ENCODE measurements at places on chromosomes 6 and 20. TPM values are rescaled to one million over a fixed set of nuclear protein-coding genes. Genes with fewer than 3 reads are reported as not detected.
A peak's percentile ranks its signal among the peaks of the same experiment; 100 is the strongest.

DNA sequence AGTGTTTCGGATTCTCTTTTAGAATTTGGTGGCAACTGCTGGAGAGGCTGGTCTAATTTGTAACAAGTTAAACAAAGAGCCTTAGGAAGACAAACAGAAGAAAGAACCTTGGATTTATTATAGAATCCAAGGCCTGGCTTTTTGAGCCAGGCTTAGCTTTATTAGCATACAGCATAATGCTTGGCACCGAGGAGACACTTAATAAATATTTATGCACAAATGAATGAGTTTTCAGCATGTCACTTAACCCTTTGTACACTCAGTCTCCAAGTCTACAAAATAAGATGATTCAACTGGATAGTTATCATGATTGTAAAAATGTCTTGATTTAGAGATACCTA, 38.2 kb upstream of the AFDN start:
- no peak for DNase-seq

DNA sequence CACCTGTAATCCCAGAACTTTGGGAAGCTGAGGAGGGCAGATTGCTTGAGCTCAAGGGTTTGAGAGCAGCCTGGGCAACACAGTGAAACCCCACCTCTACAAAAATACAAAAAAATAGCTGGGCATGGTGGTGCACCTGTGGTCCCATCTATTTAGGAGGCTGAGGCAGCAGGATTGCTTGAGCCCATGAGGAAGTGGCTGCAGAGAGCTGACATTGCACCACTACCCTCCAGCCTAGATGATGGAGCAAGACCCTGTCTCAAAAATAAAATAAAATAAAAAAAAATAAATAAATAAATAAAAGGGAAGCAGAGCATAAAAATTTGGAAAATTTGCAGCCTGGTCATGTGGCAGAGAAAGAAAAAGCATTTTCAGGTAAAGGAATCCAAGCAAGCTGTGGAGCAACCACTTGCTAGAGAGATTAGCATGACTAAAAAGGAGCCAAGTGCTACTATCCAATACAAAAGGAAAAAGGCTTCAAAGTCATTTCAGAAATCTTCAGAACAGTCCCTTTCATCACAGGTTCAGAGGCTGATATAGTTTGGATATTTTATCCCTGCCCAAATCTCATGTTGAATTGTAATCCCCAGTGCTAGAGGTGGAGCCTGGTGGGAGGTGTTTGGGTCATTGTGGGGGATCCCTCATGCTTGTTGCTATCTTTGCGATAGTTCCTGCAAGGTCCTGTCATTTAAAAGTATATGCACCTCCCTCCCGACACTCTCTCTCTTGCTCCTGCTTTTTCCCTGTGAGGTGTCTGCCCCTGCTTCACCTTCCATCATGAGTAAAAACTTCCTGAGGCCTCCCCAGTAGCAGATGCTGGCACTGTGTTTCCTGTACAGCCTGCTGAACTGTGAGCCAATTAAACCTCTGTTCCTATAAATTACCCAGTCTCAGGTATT, 11.2 kb upstream of the TTK start:
- DNase-seq = no peak

PDYN gene
- not detected for total RNA-seq

DNA sequence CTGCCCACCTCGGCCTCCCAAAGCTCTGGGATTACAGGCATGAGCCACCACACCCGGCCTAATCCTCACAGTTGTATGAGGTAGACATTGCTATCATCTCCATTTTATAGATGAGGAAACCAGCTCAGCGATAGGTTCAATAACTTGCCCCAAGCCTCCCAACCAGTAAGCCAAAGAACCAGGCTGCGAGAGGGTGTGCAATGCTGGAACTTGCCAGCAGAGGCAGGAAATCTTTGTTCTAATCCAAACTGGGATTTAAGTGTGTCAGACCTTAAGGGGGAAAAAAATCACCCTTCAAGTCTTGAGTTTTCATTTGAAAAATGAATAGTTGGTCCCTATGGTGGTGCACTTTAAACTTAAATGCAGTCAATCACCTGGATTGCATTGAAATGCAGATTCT, 20.1 kb upstream of the RNGTT start:
- no peak for DNase-seq

GRCh38 chr6:44020664-44021425, 106.4 kb downstream of the MRPL14 start:
- DNase-seq = no peak

- no peak for DNase-seq
Observed at GRCh38 chr6:112231594-112232060, 22.7 kb downstream of the LAMA4 start.

GRCh38 chr20:8033151-8033841, 13.7 kb upstream of the TMX4 start:
- no peak for DNase-seq

SLC22A23 gene
- 0.20 TPM for total RNA-seq

DNA sequence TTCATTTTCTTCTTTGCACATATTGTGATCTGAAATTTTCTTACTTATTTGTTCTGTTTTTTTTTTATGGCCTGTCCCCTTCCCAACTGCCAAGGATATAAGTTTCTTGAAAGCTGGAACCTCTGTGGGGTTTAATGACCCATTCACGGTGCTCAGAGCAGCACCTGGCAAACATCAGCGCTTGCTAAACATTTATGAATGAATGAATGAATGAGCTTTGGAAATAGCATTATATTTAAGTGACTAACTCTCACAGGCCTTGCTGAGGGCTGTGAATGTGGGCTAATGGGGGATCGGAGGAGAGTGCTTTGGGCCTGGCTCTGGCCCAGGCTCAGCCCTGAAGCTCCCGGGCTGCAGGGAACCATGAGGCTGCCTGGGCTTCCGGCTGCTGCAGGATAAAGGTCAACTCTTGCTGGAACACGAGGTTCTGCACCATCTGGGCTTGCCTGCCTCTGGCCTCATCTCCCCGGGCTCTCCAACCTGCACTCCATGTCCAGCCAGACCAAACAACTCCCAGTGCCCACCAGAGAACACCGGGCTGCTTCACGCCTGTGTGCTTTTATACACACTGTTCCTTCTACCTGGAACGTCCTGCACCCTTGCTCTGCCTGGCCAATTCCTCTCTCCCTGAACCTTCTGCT, 14.6 kb upstream of the ARMC12 start:
- no peak for DNase-seq

- DNase-seq = no peak
Observed at GRCh38 chr20:18738888-18739287, 74.7 kb upstream of the SCP2D1 start.

- no peak for DNase-seq
Observed at GRCh38 chr6:22965889-22966288, 396.5 kb downstream of the HDGFL1 start.

- DNase-seq = peak; percentile 52
Observed at GRCh38 chr6:46015119-46015968, at the start of gene CLIC5. Gene CLIC5 (minus strand): TSS chr6:46015860. CDS start chr6:46015542, 318 bp downstream.

DNA sequence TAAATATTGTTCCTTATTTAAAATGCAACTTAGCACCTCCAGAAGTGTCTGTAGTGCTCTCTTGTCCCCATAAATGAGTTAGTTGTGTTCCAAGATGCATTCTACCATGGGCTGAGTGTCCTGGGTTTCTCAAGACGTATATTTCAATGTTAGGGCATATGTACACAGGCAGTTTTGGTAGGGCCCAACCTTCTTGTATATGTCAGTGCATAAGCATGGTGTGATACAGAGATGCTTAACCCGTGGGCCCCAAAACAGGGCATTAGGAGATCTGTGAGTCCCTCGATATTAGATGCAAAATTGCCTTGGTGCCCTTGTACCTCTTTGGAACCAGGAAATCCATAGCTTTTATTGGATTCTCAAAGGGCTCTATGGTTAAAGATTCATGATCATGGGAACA, 91.5 kb upstream of the HIVEP1 start:
- no peak for DNase-seq

GRCh38 chr6:156992020-156992804, 215.0 kb downstream of the ARID1B start:
- no peak for DNase-seq

OGFR gene
- 87.8 TPM for total RNA-seq

DNA sequence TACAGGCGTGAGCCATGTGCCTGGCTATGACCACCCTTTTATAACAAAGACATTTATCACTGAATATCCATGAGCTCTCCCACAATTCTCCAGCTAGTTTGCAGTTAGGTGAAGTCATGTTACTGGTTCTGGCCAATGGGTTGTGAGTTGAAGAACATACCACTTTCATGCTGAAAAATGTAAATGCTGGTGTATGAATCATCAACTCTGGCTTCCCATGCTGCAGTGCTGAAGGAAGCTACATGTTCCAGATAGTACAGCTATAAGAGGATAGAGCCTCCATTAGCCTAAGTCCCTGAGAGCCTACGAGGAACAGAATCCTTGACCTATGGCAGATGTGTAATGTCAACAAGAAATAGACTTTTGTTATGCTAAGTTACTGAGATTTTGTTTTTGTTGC, 180.4 kb downstream of the BTBD9 start:
- no peak for DNase-seq

DNA sequence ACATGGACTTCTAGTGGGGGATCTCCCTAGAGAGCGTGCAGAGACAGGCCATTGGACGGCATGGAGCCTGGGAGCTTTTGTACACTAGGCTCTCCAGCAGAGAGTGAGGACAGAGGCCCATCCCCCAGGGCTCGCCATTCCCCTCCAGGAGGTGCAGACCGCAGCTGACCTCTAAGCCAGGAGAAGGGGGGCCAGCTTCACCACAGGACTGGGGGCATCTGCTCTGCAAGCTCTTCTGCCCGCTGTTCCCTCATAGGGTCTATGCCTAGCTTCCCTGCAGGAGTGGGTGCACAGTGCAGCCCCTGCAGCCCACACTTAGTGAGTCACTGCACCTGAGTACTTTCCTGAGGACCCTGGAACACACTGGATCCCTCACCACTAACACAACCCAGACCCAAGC, 94.4 kb downstream of the FHL5 start:
- no peak for DNase-seq

- DNase-seq = peak; percentile 84
Observed at GRCh38 chr6:129766959-129767728, 57.2 kb upstream of the ARHGAP18 start.

GJE1 gene
- total RNA-seq = not detected

OR2B6 gene
- 0.23 TPM for total RNA-seq

- no peak for DNase-seq
Observed at GRCh38 chr6:157019115-157019641, 242.0 kb downstream of the ARID1B start.

DNA sequence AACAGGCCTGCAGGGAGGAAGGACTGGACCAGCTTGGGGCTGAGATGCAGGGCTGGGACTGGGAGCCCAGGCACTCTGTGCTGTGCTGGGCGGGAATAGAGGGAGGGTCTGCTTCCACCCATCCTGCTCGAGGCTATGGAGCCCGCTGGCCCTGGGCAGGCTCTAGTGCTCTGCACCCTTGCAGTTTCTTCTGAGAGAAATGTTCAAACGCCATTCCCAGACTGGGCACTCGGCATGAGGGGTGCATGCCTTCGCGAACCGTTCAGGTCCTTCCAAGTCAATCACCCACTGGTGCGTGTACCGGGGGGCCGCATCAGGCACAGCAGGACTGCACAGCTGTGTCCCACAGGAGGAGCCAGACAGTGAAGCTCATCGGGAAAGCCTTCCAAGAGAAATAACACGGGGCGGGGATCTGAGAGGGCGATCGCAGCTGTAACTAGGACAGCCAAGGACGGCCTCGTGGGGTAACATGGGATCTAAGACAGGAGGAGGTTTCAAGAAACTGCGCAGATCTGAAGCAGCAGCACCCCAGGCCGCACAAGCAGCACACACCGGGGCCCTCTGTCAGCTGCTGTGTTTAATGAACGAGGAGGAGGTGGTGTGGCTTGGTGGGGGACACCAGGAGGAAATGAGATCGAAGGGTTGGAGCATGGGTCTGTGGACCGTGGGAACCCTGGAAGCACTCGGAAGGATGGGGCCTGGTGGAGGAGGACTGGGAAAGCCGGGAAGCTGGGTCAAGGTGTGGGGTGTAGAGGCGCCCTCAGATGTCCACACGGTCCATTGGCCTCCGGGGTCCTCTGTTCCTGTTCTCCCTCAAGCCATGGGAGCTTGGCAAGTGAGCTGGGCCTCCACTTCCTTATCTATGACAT, 26.1 kb upstream of the PYGB start:
- DNase-seq = no peak

RIPPLY2 gene
- total RNA-seq = not detected

DNA sequence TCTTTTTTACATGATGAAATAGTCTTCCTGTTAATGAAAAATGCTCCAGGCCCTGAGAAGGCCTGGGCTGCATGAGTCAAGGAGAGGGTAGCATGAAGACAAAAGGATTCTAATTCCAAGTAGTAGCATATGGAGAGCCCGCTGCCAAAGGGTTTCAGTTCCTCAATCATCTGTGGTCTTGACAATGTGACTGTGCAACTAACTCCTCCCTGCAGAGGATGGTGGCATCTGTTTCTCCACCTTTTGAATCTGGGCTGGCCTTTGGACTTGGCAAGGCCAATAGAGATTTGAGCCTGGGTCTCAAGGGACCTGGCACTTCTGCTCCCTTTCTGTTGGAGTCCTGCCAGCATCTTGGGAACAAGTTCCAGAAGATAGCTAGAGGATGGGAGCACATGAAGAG, 35.1 kb upstream of the ANKEF1 start:
- no peak for DNase-seq

DNA sequence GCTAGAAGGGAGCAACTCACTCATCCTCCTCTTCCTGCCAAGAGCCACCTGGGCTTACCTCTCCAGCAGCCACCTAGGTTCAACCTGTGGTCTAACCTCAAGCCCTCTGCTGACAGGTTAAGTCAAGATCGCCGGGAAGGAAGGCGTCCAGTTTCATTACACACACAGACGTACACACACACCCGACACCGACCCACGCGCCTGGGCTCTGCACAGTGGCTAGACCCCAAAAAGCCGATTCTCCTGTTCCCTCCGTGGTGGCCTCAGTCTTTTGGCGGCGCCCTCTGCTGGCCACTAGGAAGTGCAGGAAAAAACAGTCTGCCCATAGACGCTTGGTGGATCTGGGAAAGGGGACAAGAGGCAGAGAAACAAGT, 52.8 kb downstream of the MRPL14 start:
- peak; percentile 86 for DNase-seq

DNA sequence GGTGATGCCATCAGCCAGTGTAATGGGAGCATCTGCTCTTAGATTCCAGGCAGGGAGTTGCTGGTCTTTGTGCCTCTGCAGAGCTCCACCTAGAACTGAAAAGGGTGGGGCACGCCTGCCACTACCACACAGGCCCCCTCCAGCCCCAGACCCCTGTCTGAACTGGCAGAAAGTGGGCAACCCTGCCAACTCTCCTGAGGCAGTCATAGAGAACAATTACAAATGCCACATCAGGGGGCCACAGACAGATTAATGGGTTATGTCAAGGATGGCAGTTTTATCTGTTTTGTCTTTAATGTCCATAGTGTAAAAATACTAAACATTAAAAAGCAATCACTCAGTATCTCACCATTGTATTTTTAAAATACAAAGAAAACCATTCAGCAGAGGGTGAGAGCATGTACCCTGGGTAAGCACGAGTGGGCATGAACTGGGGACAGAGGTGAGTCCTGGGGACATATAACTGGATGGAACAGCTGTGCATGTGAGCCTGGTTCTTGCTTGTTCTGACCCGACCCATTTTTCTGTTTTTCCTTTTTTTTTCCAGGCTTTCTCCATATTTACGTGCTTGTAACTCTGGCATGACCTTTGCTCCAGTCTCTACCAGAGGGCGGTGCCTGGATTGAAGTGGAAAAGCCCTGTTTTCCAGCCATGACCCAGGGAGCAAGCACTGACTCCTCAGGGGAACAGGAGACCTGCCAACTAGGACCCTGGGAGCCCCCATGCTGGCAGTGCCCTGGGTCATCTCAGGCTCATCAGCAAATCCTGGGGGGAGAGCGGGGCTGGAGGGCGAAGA, 8.2 kb downstream of the TRAF3IP2 start:
- no peak for DNase-seq
